ENCODE measurements at places on chromosomes 4 and X. TPM values are rescaled to one million over a fixed set of nuclear protein-coding genes. Genes with fewer than 3 reads are reported as not detected.

The WWC2 gene
- total RNA-seq, result 21.0 TPM

The EDA2R gene
- total RNA-seq, result 1.2 TPM

The SMIM43 gene
- 8.5 TPM for total RNA-seq

The PAGE2B gene
- total RNA-seq, result not detected

The FBXL5 gene
- total RNA-seq, result 185 TPM

The DRD5 gene
- 3.0 TPM for total RNA-seq

The GPC4 gene
- total RNA-seq, result 2.8 TPM

The CCSER1 gene
- 155 TPM for total RNA-seq

The KLF3 gene
- total RNA-seq, result 17.3 TPM

The GLRA2 gene
- total RNA-seq, result 52.4 TPM

The DGKK gene
- total RNA-seq, result 6.2 TPM

The FHIP1A gene
- total RNA-seq, result 2.1 TPM

The KLHL4 gene
- total RNA-seq, result 9.5 TPM

The HNRNPDL gene
- 220 TPM for total RNA-seq

The HOPX gene
- 65.7 TPM for total RNA-seq

The ANOS1 gene
- total RNA-seq, result 92.7 TPM

The USP26 gene
- not detected for total RNA-seq

The ZC4H2 gene
- 15.0 TPM for total RNA-seq

The FRG2 gene
- not detected for total RNA-seq

The ZNF185 gene
- total RNA-seq, result 3.7 TPM

The NUDT10 gene
- total RNA-seq, result 37.1 TPM

The INPP4B gene
- 35.1 TPM for total RNA-seq

The CXXC4 gene
- 68.0 TPM for total RNA-seq

The ACE2 gene
- total RNA-seq, result not detected

The GPRASP2 gene
- total RNA-seq, result 125 TPM

The RENBP gene
- 7.8 TPM for total RNA-seq

The FAM47B gene
- total RNA-seq, result not detected

The IL21 gene
- not detected for total RNA-seq

The SGMS2 gene
- 6.0 TPM for total RNA-seq

The PPP1R2C gene
- total RNA-seq, result not detected

The FRMPD4 gene
- 14.3 TPM for total RNA-seq

The BEX2 gene
- 113 TPM for total RNA-seq

The CNGA1 gene
- total RNA-seq, result 0.46 TPM

The GLRA3 gene
- 26.3 TPM for total RNA-seq

The NOX1 gene
- total RNA-seq, result not detected

The L1CAM gene
- 182 TPM for total RNA-seq

The REELD1 gene
- total RNA-seq, result not detected

The SCRG1 gene
- total RNA-seq, result 7.2 TPM

The HPGDS gene
- 3.9 TPM for total RNA-seq

The DCX gene
- 268 TPM for total RNA-seq

The VCX2 gene
- total RNA-seq, result not detected

The CLGN gene
- total RNA-seq, result 10.8 TPM

All from diencephalon (tissue), 1 donor.